ENCODE measurements at places on chromosomes 1 and 21.
A peak's percentile ranks its signal among the peaks of the same experiment; 100 is the strongest.

GRCh38 chr1:182806015-182806678 lies 16.6 kb downstream of the NPL start:
- no peak for DNase-seq

GRCh38 chr21:45877821-45878469 lies 103.6 kb upstream of the COL6A1 start:
- DNase-seq, result no peak

GRCh38 chr1:233569636-233570035 lies 44.3 kb upstream of the KCNK1 start:
- DNase-seq, result no peak

DNA sequence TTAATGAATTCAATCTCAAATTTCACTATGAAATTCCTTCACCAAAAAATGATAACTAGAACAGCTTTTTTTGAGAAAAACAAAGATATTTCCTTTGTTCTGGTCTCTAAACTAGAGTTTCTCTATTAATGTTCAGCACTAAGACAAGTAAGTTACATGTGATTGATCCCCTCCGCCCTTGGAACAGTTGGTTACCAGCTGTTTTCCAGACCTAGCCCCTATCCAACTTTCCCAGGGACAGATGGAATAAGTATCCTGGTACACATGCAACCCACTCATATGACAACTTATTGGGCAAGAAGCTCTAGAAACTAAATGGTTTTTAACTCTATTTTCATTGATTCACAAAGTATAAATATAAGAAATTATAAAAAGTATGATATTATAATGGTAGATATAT lies 140.4 kb downstream of the COP1 start:
- no peak for DNase-seq

- no peak for DNase-seq
Measured at GRCh38 chr1:211574705-211575104, 4.3 kb downstream of the SLC30A1 start.

- DNase-seq, result no peak
Measured at GRCh38 chr21:36663033-36663855, 35.7 kb upstream of the SIM2 start.

GRCh38 chr21:42677339-42678321 lies 24.2 kb downstream of the PDE9A start:
- DNase-seq, result no peak

- no peak for DNase-seq
Measured at GRCh38 chr1:87993051-87993450, 664.4 kb downstream of the LMO4 start.

DNA sequence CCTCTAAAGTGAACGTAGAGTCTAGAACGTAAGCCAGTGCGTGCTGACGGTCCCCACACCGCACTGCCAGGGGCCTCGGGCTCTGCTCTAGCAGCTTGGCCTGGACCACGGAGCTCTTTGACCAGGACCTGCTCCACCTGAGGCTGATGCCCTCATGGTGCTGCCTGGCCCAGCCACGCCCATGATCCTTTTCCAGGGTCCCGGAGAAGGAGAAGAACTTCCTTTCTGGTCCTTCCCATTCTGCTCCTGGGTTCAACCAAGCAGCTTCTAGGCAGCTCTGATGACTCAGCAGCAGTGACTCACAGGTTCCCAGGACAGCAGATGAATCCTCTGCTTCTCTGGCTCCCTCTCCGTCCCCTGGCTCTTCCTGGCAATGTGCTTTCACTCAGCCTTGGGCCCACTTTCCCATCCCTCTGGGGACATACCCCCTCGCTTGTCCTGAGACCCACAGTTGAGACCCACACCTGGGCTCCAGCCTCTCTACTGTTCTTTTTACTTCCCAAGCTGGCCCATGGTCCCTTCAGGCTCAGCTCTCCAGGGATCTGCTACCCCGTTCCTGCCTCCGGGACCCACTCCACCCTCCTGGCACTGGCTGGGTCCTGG lies 246.3 kb upstream of the RAB4A start:
- DNase-seq, result no peak

DNA sequence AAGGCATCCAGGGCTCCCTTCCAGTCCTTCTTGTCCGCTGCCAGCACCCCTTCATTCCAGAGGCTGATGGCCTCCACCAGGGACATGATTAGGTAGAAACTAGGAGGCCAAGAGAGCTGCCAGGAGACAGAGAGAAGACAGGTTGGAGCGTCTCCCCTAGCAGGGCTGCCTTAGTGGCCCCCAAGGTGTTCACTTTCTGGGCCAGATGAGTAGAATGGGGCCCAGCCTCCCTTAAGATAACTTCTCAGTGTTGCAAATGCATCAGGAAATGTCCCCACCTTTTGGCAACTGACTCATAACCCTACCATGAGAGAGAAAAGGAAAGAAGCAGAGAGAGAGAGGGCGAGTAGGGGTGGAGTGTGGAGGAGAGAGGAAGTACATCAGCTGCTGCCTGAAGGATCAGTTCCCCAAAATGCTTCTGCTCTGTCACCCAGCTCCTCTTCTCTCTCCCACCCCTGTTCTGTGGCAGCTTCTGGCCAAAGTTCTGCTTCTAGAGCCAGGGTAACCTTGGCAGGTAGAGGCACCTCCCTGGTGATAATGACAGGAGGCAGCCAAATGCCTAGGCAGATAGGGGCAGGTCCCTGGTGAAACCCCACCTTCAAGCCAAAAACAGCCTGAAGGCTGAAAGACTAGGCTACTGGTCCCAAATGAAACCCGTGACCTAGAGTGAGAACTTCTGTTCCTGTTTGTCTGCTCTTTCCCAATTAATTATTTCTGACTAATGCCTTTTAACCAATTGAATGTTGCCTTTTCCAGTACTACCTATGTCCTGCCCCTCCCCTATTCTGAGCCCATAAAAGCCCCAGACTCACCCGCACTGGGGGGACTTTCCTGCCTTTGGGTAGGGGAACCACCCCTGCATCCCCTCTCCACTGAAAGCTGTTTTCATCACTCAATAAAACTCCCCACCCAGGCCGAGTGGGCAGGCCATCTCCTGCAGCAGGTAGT lies at the start of gene NCF2:
Gene NCF2 (minus strand): TSS at position 216 of the 948 bp plus-strand sequence. CDS start 130 bp downstream, at position 86.
- DNase-seq, result no peak

GRCh38 chr1:237875291-237875690 lies 15.4 kb downstream of the ZP4 start:
- no peak for DNase-seq

- DNase-seq, result no peak
Measured at GRCh38 chr1:224124220-224124619, 10.3 kb downstream of the FBXO28 start.

- DNase-seq, result no peak
Measured at GRCh38 chr1:29639741-29640427, 403.6 kb downstream of the PTPRU start.

GRCh38 chr1:25232866-25233784 lies 823 bp upstream of the SYF2 start:
- DNase-seq, result no peak

DNA sequence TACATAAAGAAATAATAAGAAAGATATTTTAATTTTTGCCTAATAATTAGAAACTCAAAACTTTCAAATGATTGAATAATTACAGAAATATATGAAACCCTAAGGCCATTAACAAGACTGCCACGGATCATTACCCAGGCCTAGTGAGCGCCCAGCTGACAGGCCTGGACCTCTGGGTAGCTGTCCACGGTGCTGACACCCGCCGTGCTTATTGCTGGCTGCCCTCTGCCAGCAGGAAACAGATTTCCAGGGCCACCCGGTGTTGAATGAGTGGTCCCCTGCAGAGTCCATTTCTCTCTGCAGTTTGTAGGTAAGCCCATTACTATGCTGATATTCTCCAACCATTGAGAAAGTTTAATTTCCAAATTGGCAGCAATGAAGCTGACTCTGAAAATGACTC lies 254.4 kb upstream of the GJB5 start:
- no peak for DNase-seq

GRCh38 chr1:188325211-188325610 lies 1496.5 kb downstream of the PLA2G4A start:
- no peak for DNase-seq

DNA sequence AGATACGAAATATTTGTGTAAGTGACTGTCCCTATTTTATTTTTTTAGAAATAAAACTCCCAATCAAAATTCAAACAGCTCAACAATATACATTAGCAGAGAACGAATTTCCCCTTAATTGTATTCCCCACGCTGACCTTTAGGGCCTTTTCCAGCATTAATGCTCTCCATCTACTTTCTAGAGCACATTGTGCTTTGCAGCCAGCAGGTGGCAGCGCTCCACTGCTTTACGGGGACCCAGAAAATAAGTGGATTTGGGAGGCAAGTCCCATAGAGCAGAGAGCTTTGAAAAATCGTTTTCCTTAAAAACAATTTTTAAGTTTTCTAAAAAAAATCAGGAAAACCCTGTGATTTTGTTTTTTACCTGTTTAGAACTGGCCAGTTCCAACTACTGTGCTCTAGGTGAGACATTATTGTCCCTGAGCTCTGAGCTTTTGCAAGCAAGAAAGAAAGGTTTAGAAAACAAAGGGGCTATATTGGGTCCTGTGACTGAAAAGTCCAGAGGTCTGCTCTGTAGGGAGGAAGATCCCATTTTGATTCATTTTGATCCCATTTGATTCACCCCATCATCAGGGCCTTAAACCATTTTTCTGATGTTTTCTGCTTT lies 144.4 kb upstream of the ZNF644 start:
- DNase-seq, result peak; percentile 11

DNA sequence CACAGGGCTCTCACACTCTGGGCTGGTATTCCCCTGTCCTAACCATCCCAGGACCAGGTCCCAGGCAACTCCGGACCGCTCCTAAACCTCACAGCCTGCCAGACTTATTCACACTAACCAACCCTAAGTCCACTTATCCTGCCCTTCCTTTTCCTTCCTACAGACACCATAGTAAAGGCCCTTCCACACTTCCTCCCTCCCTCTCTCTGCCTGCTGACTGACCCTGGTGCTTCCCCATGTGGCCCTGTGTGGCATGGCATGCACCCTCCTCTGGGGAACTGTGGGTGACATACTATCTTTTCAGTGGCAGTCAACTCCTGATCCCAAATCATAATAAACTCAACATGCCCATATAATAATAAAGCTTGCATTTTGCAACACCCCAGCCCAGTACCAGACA lies 155.1 kb upstream of the DNAH14 start:
- DNase-seq, result no peak

DNA sequence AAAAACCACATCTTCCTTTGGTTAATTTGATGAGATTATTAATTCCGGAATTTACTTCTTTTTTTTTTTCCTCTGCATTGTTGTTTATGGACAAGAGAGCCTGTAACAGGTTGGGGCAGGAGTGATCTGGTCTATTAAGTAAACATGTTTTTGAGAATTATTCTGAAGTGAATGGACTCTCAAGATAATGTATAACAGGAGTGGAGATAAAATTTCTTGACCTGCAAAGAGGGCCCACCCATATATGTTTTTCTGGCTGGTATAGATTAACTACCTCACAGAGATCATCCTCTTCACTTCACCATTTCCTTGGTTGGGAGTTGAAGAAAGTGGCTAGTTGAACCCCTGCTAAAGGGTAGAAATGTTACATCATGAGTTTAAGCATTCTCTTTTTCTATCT lies 10.7 kb downstream of the DDI2 start:
- no peak for DNase-seq

GRCh38 chr1:245294020-245294419 lies 139.2 kb downstream of the KIF26B start:
- no peak for DNase-seq

DNA sequence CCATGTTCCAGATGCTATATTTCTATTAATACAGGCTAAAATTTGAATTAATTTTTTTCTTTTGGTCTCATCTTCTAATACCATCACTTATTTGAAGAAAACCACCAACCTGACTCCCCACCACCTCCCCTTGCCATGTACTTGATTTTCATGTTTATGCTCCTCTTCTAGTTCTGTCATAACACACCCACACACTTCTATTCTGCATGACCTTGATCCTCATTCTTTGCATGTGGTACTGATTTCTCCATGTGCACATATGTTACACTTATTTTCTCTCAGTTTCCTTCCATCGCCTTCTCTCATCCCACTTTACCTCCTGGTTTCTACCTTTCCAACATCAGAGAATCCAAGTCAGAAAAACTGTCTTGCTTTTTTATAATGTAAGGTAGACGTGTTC lies 78.9 kb upstream of the ARID1A start:
- DNase-seq, result no peak

GRCh38 chr1:41525891-41526587 lies 41.6 kb upstream of the EDN2 start:
- no peak for DNase-seq

DNA sequence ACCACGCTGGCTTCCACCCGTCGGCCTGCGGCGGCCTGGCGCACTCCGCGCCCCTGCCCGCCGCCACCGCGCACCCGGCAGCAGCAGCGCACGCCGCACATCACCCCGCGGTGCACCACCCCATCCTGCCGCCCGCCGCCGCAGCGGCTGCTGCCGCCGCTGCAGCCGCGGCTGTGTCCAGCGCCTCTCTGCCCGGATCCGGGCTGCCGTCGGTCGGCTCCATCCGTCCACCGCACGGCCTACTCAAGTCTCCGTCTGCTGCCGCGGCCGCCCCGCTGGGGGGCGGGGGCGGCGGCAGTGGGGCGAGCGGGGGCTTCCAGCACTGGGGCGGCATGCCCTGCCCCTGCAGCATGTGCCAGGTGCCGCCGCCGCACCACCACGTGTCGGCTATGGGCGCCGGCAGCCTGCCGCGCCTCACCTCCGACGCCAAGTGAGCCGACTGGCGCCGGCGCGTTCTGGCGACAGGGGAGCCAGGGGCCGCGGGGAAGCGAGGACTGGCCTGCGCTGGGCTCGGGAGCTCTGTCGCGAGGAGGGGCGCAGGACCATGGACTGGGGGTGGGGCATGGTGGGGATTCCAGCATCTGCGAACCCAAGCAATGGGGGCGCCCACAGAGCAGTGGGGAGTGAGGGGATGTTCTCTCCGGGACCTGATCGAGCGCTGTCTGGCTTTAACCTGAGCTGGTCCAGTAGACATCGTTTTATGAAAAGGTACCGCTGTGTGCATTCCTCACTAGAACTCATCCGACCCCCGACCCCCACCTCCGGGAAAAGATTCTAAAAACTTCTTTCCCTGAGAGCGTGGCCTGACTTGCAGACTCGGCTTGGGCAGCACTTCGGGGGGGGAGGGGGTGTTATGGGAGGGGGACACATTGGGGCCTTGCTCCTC lies 1.9 kb downstream of the OLIG2 start:
- DNase-seq, result no peak

Data from activated T-cell treated with anti-CD3 and anti-CD28 coated beads, Interleukin-2, amount 50 U/mL, for 4 hours (primary cell).